ENCODE measurements at places on chromosomes 12 and 14.

GRCh38 chr12:75888874-75889613, 142.5 kb downstream of the PHLDA1 start:
- no peak for DNase-seq

GRCh38 chr12:2722806-2723205, 72.0 kb upstream of the FKBP4 start:
- DNase-seq: no peak

GRCh38 chr12:52203079-52203921, 11.5 kb upstream of the KRT80 start:
- DNase-seq: peak; percentile 93

DNA sequence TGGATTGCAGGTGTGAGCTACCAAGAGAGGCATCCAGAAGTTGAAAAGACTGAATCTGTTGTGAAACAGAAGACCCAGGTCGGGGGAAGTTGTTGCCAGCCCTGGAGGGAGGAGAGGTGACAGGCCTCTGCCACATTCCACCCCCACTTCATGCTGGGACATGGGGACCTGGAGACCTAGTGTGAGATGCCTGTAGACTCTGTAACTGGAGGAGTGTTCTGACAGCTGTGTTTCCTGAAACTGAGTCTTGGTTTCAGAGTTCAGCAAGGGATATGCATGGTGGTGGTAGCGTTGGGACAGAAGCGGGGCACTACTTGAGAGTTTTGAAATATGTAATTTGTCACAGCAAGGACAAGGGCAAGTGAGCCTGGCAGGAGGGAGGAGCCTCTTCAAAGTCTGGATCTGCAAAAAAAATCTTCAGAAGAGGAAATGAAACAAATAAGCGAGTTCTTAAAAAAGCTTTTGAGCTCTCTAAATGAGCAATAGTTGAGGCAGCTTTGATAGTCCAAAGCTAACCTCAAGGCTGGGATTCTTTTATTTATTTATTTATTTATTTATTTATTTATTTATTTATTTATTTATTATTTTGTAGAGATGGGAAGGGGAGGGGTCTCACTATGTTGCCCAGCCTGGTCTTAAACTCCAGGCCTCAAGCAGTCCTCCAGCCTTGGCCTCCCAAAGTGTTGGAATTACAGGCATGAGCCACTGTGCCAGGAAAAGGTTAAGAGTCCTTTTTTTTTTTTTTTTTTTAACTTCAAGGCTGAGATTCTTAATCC, 58.9 kb upstream of the EEA1 start:
- DNase-seq: peak; percentile 78

GRCh38 chr12:113537751-113538087, 66.0 kb upstream of the LHX5 start:
- DNase-seq: no peak

GRCh38 chr12:3595721-3596120, 104.7 kb downstream of the PRMT8 start:
- DNase-seq: no peak

- DNase-seq: no peak
These were observed 174.2 kb upstream of the PARP11 start for GRCh38 chr12:4047421-4047820.

DNA sequence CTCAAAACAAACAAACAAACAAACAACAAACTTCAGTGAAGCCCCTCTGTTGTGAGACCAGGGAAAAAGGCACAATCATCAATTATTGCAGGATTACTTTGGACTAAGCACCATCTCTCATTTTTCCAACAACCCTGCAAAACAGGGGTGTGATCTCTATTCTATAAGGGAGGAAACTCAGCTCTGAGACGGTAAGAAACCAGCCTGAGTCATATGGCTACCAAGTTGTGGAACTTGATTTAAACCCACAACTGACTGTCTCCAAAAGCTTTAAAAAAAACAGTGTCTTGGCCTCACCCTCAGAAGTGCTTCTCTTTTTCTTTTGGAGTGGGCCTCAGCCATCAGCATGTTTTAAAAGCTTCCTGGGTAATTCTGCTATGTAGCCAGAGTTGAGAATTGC, 49.8 kb downstream of the RIN3 start:
- peak; percentile 83 for DNase-seq

GRCh38 chr12:111600205-111600642, 1.1 kb upstream of the ATXN2 start:
- no peak for DNase-seq

GRCh38 chr14:97058074-97058467, 260.9 kb downstream of the VRK1 start:
- DNase-seq: no peak

- DNase-seq: no peak
These were observed 4.8 kb downstream of the PRKCH start for GRCh38 chr14:61326146-61326545.

DNA sequence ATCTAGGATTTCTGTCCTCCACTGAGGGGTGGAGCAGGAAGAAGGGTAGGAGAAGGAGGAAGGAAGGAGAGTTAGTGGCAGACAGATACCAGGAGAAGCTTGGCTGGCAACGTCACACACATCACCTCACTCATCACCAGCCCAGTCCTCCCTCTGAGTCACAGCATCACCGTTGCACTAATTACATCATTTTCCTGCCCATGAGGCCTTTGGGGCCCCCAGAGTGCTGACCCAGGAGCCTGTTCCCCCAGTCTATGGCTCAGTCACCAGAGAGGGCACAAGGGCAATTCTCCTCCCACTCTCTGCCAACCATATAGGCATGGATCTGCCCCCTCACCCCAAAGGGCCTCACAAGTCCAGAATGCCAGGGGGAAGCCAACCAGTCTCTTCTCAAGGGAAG, 4.6 kb downstream of the RND1 start:
- DNase-seq: no peak

GRCh38 chr12:109469517-109469916, 7.6 kb downstream of the KCTD10 start:
- DNase-seq: no peak

- no peak for DNase-seq
These were observed 95.0 kb downstream of the RFLNA start for GRCh38 chr12:124389725-124390441.

DNA sequence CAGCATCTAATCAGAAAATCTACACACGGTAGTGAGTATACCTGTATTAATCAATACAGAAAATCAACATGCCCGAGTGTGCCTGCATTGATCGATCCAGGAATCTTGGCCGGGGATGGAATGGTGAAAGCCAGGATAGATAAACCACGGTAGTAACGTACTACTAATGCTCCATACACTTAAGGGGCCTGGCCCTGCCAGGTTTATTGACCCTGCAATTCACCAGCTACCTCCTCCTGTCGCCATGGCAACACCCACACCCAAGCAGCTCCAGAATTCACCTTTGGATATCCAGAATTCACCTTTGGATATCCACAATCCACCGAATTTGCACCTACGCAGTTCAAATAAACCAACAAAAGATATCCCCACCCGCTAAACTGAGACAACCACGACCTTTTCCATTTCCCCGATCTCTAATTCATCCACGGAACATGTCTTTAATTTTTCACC, 14.8 kb upstream of the CALM1 start:
- DNase-seq: no peak

DNA sequence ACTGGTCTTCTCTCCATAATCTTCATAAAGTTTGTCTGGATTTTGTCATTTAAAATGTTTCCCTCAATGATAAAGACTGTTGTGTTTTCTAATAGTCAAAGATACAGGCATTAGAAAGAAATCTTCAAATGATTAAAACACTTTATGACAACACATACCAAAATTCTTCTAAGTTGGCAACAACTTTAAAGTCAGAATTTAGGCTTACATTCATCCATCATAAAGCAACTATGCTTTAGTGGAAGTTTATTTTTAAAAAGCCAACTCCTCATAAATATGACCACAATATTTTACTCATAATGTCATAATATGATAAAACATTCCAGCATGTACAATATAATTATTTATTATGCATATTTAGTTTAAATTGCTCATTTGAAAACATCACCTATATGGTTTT, 17.2 kb upstream of the CCER1 start:
- no peak for DNase-seq

DNA sequence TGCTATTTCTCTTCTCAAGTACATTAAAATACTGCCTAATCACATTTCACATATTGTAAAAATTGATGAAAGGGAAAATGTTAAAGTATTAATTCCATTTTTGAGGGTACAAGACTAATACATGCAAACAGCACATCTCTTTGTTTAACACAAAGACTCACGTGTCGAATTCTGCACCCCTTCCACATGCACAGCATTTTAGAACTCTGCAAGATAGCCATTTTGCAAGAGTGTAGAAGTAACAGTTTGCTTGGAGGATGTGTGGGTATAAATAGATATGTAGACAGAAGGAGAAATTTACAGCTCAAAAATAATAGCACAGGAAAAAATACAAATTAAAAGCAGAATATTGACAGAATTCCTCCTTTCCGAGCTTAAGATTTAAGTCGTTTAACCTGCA, 2.5 kb downstream of the GRIN2B start:
- no peak for DNase-seq

DNA sequence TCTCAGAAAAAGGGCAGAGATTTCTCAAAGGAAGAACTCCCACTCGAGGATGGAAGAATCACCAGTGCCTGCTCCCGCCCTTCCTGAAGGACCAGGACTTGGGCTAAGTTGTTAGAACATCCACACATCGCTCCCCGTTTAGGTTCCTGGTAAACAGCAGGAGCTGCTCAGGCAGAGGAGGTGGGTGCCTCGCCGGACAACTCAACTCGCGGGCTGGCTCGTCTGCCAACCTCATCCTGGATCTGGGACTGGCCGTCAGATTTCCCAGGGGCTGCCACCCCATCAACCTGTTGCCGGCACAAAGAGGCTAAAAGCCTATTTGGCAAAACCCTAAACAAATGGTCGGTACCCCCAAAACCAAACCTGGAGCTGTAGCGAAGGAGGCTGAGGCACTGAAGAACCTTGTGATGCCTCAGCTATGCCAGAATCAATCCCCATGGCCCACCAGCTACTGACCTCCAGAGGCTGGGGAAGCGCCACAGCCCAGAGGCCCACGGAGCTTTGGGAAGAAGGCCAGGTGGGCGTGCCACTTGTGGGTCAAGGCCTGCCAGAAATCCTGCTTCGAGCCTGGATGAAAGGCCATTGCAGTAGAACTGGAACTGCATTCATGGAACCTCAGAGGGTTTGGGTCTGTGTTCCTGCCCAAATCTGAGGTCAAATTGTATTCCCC, 42.9 kb downstream of the RIMBP2 start:
- DNase-seq: no peak

DNA sequence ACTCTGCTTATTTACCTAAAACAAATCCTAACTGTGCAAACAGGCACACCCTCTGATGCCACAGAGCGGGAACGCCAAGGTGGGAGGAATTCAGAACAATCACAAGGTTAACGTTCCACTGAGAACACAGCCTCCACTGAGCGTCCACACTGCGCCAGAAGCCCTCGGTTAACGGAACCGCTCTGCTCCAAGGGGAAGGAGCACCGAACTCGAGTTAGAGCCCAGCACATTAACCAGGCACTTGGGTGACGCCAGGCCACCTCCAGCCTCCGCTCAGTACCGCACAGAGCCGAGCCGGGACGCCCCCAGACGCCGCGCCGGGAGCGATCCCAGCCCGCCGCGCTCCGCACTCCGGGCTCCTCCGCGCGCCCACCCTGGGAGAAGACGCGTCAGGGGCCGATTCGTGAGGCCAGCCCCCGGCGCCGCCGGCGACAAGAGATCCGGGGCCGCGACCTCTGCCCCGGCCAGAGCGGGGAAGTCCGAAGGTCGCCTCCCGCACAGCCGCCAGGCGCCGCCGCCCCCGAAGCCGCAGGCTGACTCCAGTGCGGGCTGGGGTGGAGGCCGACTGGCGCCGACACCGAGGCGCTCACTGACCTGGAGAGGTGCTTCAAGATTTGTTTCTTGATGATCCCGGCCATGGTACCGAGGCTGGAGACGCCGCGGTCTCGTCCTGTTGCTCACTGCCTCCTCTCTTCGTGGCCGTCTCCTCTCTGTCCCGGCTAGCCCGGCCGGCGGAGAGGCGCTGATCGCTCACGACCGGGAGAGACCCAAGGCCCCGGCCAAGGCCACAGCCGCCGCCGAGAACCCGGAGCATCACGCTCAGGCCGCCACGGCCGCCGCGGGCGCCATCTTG, 450 bp downstream of the BLTP3B start:
- DNase-seq: peak; percentile 53

DNA sequence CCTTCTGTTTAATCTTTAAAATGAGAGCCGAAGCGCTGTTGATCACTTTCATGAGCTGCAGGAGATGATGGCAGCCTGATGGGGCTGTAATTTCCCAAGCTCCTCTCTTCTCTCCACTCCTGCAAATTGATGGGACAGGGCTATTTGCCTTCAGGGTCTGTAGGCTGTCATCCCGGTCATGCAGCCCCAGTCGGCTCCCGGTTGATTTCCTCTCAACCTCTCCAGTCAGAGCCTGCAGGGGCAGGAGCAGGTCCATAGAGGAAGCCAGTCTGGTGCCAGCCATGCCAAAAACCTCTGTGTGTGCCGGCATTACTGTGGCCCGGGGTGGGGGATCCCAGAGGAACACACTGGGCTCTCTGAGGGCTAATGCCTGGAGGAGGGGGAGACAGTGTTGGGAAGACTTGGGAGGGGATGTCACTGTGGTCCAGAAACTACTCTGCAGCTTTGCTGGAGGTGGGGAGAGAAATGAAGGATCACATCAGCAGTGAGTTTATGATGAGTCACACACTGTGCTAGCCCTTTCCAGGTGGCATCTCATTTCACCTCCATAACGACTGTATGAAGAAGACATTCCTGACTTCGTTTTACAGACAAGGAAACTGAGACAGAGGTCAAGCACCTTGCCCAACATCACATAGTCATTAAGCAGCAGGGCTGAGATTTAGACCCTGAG, 46.5 kb upstream of the PRIMA1 start:
- DNase-seq: no peak

GRCh38 chr14:92651106-92651757, 97.2 kb downstream of the LGMN start:
- DNase-seq: peak; percentile 87

DNA sequence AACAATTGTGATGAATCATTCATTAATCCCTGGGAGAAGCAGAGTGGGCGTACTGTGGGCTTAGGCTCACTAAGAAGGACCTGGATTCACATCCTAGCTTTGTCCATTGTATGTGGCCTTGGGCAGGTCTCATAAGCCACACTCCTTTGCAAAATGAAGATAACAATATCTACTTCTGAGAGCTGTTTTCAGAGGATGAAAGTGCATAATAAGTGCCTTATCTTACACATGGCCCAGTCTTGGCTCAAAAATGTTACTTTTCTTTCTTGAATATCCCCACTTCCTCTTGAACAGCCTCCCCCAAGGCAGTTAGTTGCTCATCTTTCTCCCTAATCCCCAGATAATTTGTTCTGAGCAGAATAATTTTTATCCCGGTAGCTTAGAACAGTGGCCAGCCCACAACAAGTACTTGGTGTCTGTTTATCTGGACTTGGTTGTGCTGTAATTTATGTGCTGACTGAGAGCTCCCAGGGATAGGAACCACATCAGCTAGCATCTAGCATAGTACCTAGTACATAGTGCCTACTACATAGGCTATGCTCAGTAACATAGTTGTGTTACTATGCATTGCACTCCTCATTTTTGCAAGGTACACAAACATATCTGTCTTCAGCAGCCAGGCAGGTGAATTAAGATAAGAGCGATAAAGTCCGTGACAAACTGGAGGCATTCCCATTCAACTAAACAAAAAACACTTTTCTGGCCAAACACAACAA, 61.7 kb upstream of the NUDT4 start:
- no peak for DNase-seq

All from inflammatory macrophage treated with lipopolysaccharide for 1 hour (primary cell).